GM23338 (cell line): ENCODE measurements at places on chromosomes 12 and 14. TPM values are rescaled to one million over a fixed set of nuclear protein-coding genes. Genes with fewer than 3 reads are reported as not detected.
A peak's percentile ranks its signal among the peaks of the same experiment; 100 is the strongest.

Gene KRT72
- not detected in 2 replicates for total RNA-seq

Gene AQP6
- not detected in 2 replicates for total RNA-seq

Gene TPH2
- total RNA-seq, result 1.0 and 1.4 TPM in 2 replicates

Gene DBX2
- 0.07 TPM in 1 of 2 replicates, not detected in the other for total RNA-seq

Gene CBLN3
- total RNA-seq, result 0.07 TPM in 1 of 2 replicates, not detected in the other

- no peaks in the 10 kb centered on the region for H3K36me3 ChIP-seq
- H3K27me3 ChIP-seq, result no peaks in the 10 kb centered on the region
- H3K4me3 ChIP-seq, result no peak overlapping the region
- no peak for DNase-seq
- H3K4me1 ChIP-seq, result peaks cover 9% of the 10 kb centered on the region
- H3K27ac ChIP-seq, result no peak overlapping the region
These were observed 1098.7 kb downstream of the BCL11B start for GRCh38 chr14:98173305-98173704.

DNA sequence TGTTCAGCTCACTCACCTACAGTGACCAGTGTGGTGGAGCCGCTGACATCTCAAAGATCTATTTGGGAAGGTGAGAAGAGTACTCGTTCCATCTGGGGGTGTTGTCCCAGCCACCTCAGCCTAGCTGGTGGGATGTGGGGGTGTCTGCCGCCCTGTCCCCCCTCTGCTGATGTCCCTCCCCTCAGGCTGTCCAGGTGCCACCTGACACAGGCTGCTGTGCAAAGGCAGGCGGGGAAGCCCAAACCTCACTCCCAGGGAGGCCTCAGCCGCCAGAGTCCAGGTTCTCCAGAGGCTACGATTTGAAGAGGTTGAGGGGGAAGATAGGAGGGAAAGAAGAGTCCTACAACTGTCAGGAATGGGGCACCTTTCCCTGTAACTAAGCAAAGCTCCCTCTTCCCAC, 51.3 kb upstream of the FKBP4 start:
- H3K27me3 ChIP-seq, result no peaks in the 10 kb centered on the region
- no peak overlapping the region for H3K4me3 ChIP-seq
- DNase-seq, result no peak
- no peaks in the 10 kb centered on the region for H3K36me3 ChIP-seq
- H3K4me1 ChIP-seq, result peaks cover 8% of the 10 kb centered on the region

DNA sequence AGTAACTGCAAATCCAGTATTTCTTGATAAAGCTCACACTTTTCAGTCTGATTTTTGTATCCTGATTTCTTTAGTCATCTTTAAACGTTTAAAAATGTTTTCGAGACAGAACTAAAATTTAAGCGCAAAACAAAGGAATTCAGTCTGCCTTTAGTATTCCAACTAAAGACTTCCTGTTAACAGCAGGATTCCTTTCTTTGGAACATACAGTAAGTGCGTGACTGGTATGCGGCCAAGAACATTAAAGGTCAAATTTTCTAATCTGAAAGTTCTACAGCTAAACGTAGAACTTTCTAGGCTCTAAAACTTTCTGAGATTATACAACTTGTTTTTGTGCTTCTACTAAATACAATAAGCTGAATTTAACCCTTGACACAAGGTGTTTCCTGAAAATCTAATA, 9.9 kb downstream of the SAV1 start:
- peak; percentile 83 for DNase-seq
- H3K27me3 ChIP-seq, result no peaks in the 10 kb centered on the region
- H3K36me3 ChIP-seq, result peaks cover 9% of the 10 kb centered on the region; the same call in 1 of the 2 replicates

DNA sequence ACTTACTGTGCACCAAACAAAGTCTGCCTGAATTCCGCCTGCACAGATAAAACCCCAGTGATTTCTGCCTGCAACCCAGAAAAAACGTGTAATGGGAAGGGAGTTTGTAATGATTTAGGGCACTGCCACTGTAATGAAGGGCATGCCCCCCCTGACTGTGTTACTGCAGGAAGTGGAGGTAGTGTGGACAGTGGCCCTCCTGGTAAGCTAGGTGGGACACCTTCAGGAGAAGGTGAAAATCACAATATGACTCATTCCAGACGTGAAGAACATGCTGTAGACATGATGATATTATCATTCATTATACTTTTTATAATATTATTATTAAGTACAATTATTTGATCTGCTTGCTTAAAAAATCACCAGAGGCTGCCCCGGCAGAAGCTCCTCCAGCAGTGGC, 59.2 kb downstream of the MAPKAPK5 start:
- H3K36me3 ChIP-seq, result peaks cover 4% of the 10 kb centered on the region; the same call in 1 of the 2 replicates
- no peak overlapping the region; the same call in 1 of the 2 replicates for H3K27ac ChIP-seq
- no peaks in the 10 kb centered on the region for H3K4me1 ChIP-seq
- no peak overlapping the region for H3K4me3 ChIP-seq
- DNase-seq, result no peak

GRCh38 chr12:118472940-118473339, 96.6 kb downstream of the SUDS3 start:
- H3K36me3 ChIP-seq, result no peaks in the 10 kb centered on the region
- no peaks in the 10 kb centered on the region for H3K4me1 ChIP-seq
- no peak for DNase-seq
- H3K27ac ChIP-seq, result no peak overlapping the region
- no peaks in the 10 kb centered on the region for H3K27me3 ChIP-seq

GRCh38 chr12:100908501-100908900, 113.9 kb downstream of the ANO4 start:
- H3K36me3 ChIP-seq, result no peaks in the 10 kb centered on the region
- H3K4me3 ChIP-seq, result no peak overlapping the region
- DNase-seq, result no peak
- H3K4me1 ChIP-seq, result no peaks in the 10 kb centered on the region

- H3K4me1 ChIP-seq, result peaks cover 17% of the 10 kb centered on the region
- no peak for DNase-seq
- H3K27me3 ChIP-seq, result no peaks in the 10 kb centered on the region
- no peak overlapping the region for H3K27ac ChIP-seq
These were observed 106.3 kb downstream of the SCARB1 start for GRCh38 chr12:124757329-124757728.

DNA sequence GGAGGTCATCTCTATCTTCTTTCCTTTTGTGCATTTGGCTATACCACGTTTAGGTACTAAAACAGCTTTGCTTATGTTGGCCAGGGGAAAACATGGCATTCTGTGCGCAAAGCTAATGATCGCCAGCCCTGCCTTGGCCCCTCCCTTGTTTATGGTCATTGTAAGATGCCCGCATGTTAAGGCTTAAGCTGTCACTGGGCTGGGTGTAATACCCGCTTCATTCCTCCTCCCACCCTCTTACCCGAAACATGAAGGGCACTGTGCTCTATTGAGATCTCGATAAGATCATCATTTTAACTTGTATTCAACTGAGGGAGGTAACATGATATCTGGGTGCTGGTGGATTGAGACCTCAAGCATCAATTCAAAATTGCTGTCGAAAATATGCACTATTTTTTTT, 34.7 kb downstream of the BRI3BP start:
- no peaks in the 10 kb centered on the region for H3K27me3 ChIP-seq
- peaks cover 4% of the 10 kb centered on the region; the same call in 1 of the 2 replicates for H3K4me1 ChIP-seq
- no peak for DNase-seq
- H3K27ac ChIP-seq, result peak overlapping the region; percentile 72; the same call in 1 of the 2 replicates

DNA sequence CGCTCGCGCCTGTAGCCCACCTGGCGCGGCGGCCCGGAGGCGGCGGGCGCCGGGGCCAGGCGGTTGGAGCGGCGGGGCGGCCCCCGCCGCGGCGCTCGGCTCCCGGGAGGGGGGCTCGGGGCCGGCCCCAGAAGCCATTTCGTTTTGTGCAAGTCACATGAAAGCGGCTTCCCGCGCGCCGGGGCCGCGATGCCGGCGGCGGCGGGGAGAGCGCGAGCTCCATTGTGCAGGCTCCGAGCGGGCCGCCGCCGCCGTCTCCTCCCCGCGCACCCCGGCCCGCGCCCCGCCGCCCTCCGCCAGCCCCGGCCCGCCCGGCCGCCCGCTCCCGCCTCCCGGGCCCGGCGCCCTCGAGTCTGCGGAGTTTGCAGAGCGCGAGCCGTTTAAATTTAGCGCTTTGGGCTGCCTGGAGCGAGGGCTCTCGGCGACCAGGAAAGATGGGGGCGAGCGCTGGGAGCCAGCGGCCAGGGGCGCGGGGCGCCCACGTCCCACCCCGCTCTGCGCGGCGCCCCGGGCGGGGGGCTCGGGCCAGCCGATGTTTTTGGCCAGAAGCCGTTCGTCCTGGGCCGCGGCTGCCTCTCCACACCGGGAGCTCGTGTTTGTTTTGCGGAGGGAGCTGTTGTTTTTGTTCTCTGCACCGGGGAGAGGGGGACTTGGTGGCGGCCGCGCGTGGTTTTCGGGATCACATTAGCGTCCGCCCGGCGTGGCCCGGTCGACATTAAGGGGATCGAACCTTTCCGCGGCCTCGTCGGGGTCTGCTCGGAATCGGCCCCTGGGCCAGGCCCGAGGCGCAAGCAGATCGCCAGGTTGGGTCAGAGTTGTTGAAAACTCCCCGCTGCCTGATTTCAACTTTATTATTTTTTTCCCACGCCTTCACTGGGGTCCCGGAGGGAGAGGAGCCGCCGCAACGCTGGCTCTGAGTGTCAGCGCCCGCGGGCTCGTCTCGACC, 982 bp downstream of the BCL7A start:
- no peaks in the 10 kb centered on the region for H3K36me3 ChIP-seq
- H3K27ac ChIP-seq, result no peak overlapping the region
- H3K27me3 ChIP-seq, result peaks cover 43% of the 10 kb centered on the region
- peak overlapping the region; percentile 82 for H3K4me3 ChIP-seq
- DNase-seq, result peak; percentile 22
- H3K4me1 ChIP-seq, result peaks cover 12% of the 10 kb centered on the region

DNA sequence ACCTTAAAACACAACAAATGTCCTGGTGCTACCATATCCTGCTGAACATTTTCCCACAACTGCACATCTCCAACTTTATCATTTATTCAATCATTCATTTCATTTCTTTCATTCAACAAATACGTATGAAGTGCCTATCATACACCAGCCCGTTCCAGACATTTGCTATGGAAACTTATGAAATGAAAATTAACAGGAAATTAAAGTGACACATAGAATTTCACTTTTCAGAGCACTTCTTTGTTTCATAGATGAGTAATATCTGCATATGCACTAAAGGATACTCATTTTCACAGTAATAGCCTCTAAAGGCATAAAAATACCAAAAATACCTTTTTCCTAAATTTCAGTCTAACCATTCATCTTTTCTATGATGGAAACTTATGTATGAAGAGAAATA, 12.6 kb downstream of the CNIH1 start:
- no peak overlapping the region for H3K4me3 ChIP-seq
- H3K27ac ChIP-seq, result no peak overlapping the region
- no peak for DNase-seq

DNA sequence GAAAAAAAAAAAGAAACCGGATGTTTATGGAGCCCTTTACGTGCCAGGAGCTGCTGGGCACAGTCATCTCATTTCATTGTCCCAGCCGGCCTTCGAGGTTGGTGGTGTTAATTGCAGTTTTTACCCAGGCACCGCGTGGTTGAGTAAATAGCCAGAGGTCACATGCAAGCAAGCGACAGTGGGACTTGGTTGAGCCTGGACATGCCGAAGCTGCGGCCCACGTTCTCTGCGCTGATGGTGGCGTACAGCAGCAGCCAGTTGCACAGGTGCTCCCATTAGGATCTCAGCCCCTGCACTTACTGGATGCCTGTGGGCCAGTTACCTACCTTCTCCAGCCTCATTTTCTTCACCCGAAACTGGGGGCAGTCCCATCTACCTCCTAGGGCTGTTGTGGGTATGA, 54.0 kb downstream of the TSPAN9 start:
- H3K4me1 ChIP-seq, result peaks cover 5% of the 10 kb centered on the region; the same call in 1 of the 2 replicates
- H3K27ac ChIP-seq, result no peak overlapping the region
- no peak for DNase-seq
- no peaks in the 10 kb centered on the region for H3K27me3 ChIP-seq
- H3K36me3 ChIP-seq, result no peaks in the 10 kb centered on the region

DNA sequence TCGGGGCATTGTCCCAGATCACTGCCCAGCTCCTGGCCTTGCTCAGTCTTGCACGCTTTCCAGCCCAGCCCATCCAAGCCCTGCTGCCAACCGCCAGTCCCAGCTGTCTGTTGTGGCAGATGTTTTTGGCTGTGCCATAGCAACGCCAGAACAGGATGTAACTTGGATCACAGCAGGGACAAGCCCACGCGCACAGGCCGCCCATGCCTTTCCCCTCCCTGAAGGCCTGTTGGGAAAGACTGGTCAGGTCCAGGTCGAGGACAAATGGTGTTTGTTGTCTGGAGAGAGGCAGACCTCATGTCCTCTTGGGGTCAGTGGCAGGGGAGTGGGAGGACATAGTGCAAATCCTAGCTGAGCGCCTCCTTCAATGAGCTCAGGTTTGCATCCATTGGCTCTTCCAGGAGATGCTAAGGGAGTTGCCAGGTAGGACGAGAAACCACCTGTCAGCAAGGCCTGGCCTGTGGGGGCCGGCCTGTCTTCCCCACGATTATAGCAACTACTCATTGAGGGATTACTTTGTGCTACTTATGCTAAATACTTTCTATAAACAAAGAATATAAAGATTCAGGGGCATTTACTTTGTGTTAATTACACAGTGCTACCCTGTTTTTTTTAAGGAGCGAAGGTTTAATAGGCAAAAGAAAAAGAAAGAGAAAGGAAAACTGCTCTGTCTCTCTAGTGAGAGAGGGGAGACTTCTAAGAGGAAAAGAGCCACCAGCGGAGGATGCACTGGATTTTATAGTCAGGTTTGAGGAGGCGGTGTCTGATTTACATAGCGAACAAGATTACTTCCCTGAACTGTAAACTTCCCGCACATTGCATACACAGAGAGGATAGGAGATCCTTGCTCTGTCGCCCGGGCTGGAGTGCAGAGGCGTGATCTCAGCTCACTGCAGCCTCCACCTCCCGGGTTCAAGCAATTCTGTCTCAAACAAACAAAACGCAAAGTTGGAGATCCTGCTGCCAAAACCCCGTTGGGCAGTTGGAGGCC, 42.8 kb upstream of the CORO1C start:
- H3K4me3 ChIP-seq, result no peak overlapping the region
- H3K27ac ChIP-seq, result peak overlapping the region; percentile 70; the same call in 1 of the 2 replicates
- no peaks in the 10 kb centered on the region for H3K36me3 ChIP-seq
- no peaks in the 10 kb centered on the region for H3K27me3 ChIP-seq
- peak; percentile 31 for DNase-seq

- no peak overlapping the region for H3K27ac ChIP-seq
- H3K36me3 ChIP-seq, result no peaks in the 10 kb centered on the region
- DNase-seq, result no peak
- H3K4me3 ChIP-seq, result no peak overlapping the region
These were observed 116.6 kb upstream of the RTL1 start for GRCh38 chr14:101019990-101020710.

- H3K27me3 ChIP-seq, result no peaks in the 10 kb centered on the region
- no peak for DNase-seq
- peaks cover 22% of the 10 kb centered on the region for H3K4me1 ChIP-seq
These were observed 66.3 kb downstream of the TBX5 start for GRCh38 chr12:114339626-114340025.

DNA sequence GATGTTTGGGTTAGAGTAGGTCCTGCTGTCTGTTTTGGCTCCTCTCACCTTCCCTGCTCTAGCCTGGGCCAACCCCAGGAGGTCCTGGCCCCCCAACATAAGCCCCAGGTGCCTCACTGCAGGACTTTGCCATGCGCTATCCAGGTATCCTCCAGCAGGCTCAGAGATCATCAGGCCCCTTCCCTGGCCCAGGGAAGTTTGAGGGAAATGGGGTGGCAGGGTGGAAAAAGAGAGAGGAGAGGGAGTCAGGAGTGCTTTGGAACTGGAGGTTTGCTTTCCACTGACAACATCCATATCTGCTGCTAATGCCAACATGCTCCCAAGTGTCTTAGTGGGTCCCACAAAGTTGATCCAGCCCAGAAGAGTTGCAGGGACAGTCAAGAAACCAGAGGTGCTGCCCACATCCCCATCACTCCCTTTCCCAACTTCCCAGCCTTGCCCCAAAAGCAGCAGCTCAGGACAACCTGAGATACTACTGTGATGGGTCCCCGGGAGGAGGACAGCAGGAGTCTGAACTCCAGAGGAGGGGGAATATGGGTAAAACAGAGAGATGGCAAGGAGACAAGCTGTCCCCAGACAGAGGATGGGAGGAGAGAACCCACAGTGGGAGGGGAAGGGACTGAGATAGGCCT, 677 bp downstream of the TNS2 start:
- peaks cover 62% of the 10 kb centered on the region for H3K4me1 ChIP-seq
- H3K36me3 ChIP-seq, result no peaks in the 10 kb centered on the region
- 0 out of 2 replicates have a peak overlapping the region, but pooled peaks have one; percentile 88 for H3K27ac ChIP-seq
- H3K27me3 ChIP-seq, result peaks cover 8% of the 10 kb centered on the region
- H3K4me3 ChIP-seq, result peak overlapping the region; percentile 64
